ENCODE measurements at places on chromosomes 2 and 18.
A peak's percentile ranks its signal among the peaks of the same experiment; 100 is the strongest.

- no peak for DNase-seq
These were observed 133.7 kb downstream of the CBLN2 start for GRCh38 chr18:72410399-72410798.

GRCh38 chr2:128682729-128683284 is 364.1 kb upstream of the HS6ST1 start:
- DNase-seq, result no peak

DNA sequence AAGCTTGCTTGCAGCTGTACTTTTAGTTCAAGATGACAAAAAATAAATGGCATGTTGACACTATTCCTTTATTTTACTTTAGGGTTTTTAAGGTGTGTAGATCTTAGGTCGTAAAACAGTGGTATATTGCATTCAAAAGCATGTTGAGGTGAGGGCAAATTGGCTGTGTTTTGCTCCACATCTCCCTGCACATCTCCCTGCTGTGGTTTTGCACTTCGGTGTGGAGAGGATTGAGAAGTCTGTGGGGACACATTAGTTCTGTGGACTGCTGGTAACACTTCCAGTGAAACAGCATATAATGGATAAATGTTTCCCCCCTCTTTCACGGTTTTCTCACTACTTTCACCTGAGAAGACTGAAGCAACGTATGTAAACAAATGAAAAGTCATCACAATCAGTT is 25.1 kb downstream of the C2orf74 start:
- DNase-seq, result no peak

GRCh38 chr2:233130481-233131020 is 70.4 kb downstream of the INPP5D start:
- no peak for DNase-seq

GRCh38 chr2:51258301-51258700 is 226.4 kb upstream of the NRXN1 start:
- DNase-seq, result no peak

DNA sequence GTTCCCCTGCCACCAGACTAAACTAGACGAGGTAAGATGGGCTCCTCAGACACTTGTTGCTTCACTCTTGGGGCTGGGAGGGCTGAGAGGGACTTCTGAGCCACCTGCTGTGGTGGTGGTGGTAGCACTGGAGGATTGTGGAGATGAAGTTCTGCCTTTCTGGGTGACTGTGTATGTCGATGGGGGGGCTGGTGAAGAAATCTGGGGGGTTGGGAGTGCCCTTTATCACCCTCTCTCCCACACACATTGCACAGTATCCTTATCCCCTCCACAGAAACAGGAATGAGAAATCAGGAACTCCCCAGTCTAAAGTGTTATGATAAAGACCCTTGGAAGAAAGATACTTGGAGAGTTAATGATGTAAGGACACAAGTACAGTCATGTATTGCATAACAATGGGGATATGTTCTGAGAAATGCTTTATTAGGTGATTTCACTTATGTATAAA is 38.5 kb downstream of the HK2 start:
- no peak for DNase-seq

DNA sequence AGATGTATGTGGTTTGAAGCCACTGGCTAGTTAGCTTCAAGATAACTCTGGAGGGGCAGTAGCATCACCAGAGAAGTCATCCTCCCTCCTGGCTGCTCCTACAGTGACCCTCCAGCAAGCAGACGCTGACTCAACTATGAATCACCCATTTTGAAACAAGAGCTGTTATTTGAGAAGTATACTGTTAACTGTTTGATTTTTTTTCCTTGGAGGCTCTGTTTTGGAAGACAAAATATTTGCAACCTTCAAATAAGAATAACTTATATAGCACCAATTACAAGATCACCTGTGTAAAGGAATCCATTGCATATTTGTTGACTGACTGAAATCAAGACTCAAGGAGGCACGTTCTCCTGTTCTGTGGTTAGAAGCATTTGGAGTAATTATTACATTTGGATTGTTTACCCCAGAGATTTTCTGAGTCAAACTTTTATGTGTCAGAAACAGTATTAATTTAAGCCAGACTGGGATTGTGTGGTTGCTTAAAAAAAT is 313.8 kb downstream of the MTX2 start:
- peak; percentile 30 for DNase-seq

DNA sequence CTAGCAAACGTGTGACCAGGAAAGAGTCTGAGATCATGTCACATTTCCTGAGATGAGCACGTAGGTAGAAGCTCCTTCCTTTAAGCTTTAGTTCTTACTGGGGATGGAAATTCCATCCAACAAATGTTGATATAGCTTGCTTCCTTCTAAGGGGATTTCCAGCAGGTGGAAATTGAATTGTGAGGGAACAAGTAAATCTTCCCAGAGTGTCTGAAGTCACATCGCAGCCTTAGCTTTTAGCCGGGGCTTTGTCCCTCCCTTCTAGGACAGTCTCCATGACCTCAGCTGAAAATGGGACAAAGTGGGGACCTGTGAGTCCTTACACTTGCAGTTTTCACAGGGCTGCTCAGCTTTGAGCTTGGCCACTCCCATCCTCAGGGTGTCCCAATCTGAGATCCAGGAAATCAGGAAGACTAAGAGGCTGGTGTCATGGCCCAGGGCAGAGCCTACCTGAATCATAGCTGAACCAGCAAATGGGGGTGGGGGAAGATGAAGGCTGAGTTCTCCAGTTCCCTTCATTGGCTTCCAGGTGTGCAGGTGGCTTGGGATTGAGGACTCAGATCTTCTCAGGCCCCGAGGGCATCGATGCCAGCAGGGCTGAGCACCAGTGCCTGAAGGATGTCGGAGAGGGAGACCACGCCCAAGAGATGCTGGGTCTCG is 8.3 kb downstream of the PRKAG3 start:
- DNase-seq, result no peak

DNA sequence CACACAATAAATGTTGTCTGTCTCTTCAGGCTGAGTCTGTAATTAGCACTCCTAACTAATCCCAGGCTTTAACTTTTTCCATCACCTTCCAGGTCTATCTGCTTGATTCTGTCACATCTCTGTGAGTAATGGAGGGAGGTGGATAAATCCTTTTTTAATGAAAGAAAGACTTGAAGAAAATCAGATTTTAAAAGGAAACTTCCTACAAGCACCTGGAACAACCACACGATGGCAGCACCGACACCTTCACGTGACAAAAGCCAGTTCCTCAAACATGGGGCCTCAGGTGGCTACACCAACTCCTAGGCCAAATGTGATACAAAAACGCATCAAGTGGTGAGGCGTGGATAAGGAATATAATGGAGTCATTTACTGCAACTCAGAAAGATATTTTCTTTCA is 41.8 kb downstream of the TGFBRAP1 start:
- no peak for DNase-seq

- no peak for DNase-seq
These were observed 15.8 kb downstream of the SERTAD2 start for GRCh38 chr2:64637931-64638330.

- no peak for DNase-seq
These were observed 156.3 kb downstream of the IRS1 start for GRCh38 chr2:226643030-226643945.

GRCh38 chr2:190856985-190857384 is 23.6 kb upstream of the GLS start:
- no peak for DNase-seq

- no peak for DNase-seq
These were observed 106.5 kb upstream of the ATP8B1 start for GRCh38 chr18:57909620-57910019.

GRCh38 chr18:7755753-7756475 is 188.8 kb downstream of the PTPRM start:
- no peak for DNase-seq

GRCh38 chr2:60880643-60881046 is 729 bp upstream of the REL start:
- no peak for DNase-seq

DNA sequence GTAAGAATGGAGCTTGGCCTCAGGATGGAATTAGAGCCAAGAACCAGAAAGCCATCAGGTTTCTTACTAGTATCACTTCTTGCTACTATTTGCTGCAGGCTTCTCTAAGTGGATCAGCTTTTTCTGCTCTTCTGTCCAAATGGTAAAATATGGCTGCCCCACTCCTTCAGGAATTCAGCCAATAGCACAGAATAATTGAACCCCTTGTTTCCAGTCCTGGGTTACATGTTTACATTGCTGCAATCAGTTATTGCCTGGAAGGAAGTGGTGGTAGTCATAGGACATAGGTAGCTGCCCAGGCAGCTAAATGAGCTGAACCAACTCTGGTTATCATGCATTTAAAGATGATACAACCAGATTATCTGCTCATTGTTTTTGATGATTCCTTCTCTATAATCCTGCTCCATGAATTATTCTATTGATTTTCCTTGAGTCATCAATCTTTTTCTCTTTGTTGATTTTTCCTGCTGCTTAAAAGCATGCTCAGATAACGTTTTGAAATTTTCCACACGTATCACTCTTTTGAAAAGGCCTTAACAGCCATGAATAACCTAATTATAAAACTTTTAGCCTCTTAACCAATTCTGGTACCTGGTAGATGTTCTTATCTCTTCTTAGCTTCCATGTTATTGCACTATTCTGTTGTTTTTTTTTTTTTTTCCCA is 12.6 kb downstream of the AGPS start:
- DNase-seq, result no peak

GRCh38 chr2:189116087-189116486 is 63.5 kb downstream of the COL5A2 start:
- DNase-seq, result no peak

- no peak for DNase-seq
These were observed 198.1 kb downstream of the PDE1A start for GRCh38 chr2:182228741-182229140.

GRCh38 chr2:223692191-223692947 is 90.2 kb upstream of the SCG2 start:
- DNase-seq, result no peak

GRCh38 chr2:10331702-10332401 is 29.1 kb downstream of the HPCAL1 start:
- no peak for DNase-seq

- no peak for DNase-seq
These were observed 89.9 kb downstream of the ASAP2 start for GRCh38 chr2:9296559-9296958.

DNA sequence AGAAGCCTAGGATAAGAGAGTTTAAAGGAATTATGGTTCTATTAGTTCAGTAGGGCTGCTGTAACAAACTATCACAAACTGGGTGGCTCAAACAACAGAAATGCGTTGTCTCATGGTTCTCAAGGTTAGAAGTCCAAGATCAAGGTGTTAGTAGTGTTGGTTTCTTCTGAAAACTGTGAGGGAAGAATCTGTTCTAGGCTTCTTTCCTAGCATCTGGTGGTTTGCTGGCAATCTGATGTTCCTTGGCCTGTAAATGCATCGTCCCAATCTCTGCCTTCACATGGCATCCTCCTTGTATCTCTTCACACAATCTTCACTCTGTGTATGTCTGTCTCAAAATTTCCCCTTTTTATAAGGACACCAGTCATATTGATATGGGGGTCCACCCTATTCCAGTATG is 76.3 kb downstream of the MDH1 start:
- no peak for DNase-seq

- DNase-seq, result no peak
These were observed 190.0 kb downstream of the ALPK2 start for GRCh38 chr18:58438958-58439300.

- no peak for DNase-seq
These were observed 167.5 kb downstream of the BCL2 start for GRCh38 chr18:63152096-63152495.

- no peak for DNase-seq
These were observed 32.0 kb upstream of the ACYP2 start for GRCh38 chr2:54083445-54083844.

DNA sequence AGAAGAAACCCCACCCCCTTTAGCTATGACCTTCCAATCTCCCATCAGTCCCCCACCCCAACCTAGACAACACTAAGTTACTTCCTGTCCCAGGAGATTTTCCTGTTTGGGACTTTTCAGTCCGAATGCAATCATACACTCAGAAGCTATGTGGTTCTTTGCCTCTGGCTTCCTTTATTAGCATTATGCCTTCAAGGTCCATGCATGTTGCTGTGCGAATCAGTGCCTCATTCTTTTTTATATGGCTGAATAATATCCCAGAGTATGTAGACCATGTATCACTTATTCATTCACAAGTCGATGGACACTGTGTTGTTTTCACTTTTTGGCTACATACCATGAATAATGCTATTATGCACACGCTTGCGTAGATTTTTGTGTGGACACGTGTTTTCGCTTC is 292.1 kb upstream of the HDAC4 start:
- DNase-seq, result no peak

GRCh38 chr18:79951545-79952455 is at the start of gene SLC66A2:
SLC66A2 (minus strand) TSS chr18:79951653; CDS start chr18:79950926, 727 bp downstream.
- peak; percentile 24 for DNase-seq

DNA sequence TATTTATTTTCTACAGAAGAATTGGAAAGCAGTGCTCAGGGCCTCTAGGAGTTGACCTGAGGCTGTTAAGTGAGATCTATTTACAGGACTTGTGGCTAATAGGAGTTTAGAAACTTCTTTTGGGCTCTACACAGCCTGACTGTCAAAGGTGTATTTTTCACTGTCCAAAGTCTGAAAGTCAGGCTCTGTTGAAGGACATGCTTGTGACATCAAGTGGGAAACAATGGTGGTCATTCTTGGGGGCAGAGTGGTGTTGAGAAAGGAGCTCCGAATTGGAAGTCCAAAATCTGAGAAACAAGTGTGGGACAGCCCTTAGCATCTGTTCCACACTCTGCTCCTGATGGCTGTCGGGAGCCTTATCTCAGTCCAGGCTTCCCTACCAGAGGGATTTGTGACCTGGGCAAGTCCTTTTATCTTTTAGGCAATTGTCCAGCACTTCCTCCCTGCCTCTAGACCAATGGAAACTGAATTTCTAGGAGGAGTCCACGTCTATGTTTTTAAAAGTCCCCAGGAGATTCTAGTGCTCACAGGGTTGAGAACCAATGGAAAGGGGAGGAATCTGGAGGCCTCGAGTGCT is 76.4 kb downstream of the LIPG start:
- DNase-seq, result no peak

- no peak for DNase-seq
These were observed 441.1 kb downstream of the DCC start for GRCh38 chr18:52781113-52781512.

- no peak for DNase-seq
These were observed 39.3 kb downstream of the AP1S3 start for GRCh38 chr2:223797811-223798721.

- DNase-seq, result no peak
These were observed 61.6 kb downstream of the ADI1 start for GRCh38 chr2:3457524-3458395.

GRCh38 chr2:237892478-237892877 is 33.1 kb downstream of the RAMP1 start:
- no peak for DNase-seq

- peak; percentile 67 for DNase-seq
These were observed 151.6 kb downstream of the DTNB start for GRCh38 chr2:25521665-25522387.

GRCh38 chr2:67075530-67076238 is 321.4 kb upstream of the ETAA1 start:
- no peak for DNase-seq
